ENCODE measurements at places on chromosomes 16 and 17.

DNA sequence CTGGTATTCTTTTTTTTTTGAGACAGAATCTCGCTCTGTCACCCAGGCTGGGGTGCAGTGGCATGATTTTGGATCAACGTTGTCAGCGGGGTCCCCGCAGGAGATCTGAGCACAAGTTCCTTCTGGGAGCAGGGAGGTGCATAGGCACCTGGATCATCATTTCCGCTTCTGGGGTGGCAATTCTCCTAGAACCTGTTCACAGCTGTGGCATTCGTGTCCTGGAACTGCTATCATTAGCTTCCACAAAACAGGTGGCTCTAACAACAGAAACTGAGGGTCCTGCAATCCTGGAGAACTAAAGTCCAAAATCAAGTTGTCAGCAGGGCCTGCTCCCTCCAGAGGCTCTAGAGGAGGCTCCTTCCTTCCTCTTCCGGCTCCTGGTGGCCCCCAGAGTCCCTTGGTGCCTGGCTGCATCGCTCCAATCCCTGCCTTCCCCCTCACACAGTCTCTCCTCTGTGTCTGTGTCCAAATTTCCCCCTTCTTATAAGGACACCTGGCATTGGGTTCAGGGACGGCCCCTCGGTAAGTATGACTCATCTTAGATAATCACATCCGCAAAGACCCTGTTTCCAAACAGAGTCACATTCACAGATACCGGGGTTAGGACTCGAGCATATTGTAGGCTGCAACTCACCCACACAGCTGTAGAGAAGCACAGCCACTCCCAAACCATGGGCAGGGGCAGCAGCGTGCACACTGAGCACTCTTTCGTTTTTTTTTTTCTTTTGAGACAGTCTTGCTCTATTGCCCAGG lies 43.5 kb upstream of the KLHDC4 start:
- DNase-seq = no peak

DNA sequence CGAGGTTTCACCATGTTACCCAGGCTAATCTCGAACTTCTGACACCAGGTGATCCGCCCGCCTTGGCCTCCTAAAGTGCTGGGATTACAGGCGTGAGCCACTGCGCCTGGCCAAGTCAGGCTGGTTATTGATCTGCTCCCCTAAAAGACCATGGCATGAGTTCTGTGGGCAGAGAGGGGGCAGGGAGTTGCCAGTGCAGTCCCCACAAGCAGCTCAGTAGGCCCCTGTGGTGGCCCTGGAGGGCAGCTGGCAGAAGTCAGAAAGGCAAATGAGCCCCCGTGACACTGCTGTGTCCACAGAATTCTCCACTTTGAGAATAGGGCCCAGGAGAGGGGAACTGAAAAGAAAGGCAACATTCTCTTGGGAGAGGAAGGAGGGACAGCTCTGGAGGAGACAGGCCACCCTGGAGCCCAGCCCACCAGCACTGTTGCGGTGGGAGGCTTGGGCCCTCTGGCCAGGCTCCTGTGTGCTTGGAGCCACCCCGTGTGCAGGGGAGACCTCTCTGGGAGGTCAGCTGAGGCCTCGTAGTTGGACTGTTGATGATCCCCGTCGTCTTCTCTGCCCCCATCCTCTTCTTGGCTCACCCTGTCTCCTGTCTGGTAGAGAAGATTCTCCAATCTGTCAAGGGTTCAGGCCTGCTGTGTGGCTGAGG lies 2.1 kb upstream of the AMDHD2 start:
- no peak for DNase-seq

DNA sequence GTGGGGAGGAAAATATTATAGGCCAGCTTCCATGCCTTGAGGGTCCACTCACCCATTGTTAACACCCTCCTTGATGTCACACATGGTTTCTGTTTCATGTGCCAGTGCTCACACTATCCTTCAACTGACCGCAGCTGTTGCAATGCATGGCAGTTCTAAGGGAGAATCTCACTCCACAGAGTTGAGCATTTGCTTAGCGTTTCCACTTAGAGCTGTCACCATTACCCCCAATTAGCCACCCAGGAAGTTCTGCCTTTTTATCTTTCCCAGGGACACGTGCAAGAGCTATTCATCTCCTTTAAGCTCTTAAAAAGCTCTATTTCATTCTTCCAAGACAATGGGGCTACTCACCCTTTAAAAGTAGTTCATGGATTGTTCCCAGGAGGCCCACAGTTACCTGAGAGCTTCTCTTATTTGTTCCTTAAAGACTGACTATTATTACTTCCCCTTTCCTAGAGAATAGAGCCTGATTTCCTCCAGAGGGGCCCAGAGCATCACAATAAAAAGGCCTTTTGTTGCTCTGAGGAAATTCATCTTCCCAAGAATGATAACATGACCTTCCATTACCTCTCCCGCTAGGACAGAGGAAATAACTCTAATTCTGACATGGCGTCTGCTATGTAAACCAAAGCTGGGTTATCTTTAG lies 126.8 kb downstream of the CACNG3 start:
- DNase-seq = no peak

DNA sequence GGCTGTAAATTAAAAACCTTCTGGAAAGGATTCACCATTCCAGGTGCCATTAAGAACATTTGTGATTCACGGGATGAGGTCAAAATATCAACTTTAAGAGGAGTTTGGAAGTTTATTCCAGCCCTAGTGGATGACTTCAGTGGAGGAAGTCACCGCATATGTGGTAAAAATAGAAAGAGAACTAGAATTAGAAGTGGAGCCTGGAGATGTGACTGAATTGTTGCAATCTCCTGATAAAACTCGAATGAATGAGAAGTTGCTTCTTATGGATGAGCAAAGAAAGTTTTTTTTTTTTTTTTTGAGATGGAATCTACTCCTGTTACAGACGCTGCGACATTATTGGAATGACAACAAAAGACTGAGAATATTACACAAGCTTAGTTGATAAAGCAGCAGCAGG lies 26.7 kb downstream of the CCL4 start:
- no peak for DNase-seq

- no peak for DNase-seq
These were observed 5.4 kb upstream of the LHX1 start for GRCh38 chr17:36931697-36932382.

GRCh38 chr17:16973760-16974540 lies 2.0 kb upstream of the TNFRSF13B start:
- DNase-seq = no peak

DNA sequence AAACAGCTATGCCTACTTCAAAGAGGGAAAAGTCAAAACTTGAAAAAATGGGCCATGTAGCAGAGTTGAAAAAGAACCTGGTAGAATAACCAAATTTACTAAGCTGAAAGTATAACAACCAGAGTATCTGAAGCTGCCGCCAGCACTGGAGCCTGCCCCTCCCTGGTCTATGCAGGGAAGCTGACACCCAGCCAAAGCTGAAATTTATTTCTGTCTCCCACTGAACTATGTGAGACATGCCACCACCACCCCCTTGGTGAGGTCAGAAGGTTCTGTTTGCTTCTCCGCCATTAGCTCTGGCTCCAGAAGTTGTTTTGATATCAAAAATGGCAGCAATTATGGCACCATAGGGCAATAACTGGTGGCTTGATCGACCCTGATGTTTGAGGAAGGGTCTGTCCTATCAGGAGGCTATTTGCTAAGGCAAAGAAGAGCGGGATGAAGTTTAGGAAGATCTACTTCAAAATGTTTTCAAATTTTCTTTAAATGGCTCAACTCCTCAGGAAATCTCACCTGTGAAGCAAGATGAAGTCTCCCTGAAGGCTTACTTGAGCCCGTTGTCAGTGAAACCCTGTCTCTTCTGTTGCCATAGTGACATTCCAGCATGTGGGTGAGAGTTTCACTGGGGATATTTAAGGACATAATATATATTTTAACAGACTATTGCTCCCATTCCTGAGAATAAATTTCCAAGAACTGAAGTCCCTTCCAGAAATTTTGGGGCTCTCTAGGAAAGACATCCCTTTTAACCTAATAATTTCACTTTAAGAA lies 122.0 kb downstream of the COPRS start:
- DNase-seq = no peak

- DNase-seq = no peak
These were observed 99.0 kb upstream of the CDH5 start for GRCh38 chr16:66267292-66268014.

DNA sequence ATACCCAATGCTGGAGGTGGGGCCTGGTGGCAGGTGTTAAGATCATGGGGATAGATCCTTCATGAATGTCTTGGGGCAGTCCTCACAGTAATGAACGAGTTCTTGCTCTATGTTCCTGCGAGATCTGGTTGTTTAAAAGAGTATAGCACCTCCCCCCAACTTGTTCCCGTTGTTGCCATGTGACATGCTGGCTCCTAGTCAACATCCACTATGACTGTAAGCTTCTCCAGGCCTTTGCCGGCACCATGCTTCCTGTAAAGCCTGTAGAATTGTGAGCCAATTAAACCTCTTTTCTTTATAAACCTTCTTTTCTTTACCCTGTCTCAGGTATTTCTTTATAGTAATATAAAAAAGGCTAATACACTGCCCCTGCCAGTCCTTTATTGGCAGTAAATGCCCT lies 33.3 kb downstream of the RANBP10 start:
- DNase-seq = no peak

Measured in left renal pelvis (tissue), 4 donors.